Gastrocnemius medialis (tissue), 4 donors: ENCODE measurements at places on chromosomes 5 and 9. TPM values are rescaled to one million over a fixed set of nuclear protein-coding genes. Genes with fewer than 3 reads are reported as not detected.

- DNase-seq, result no peak
Observed at GRCh38 chr9:93261281-93261680, 77.3 kb downstream of the WNK2 start.

- DNase-seq, result no peak
Observed at GRCh38 chr9:98940276-98940675, 3.4 kb upstream of the COL15A1 start.

DNA sequence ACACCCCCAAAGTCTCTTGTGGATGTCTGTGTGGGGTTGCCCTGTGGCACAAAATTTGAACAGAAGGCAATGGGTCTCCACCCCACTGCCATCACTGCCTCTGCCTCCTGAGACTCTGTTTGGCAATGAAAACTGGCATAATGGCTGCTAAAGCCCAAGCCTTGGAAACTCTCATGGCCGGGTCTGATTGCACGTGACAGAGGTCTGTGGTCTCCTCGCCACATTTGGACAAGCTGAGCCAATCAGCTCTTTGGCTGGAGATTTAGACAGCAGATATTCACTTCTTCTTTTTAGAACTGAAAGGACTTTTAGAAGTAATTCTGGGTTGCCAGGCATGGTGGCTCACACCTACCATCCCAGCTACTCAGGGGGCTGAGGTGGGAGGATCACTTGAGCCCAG is 5.5 kb downstream of the GGTA1 start:
- DNase-seq, result no peak

- no peak for DNase-seq
Observed at GRCh38 chr9:81896070-81896469, 32.2 kb upstream of the SPATA31D4 start.

- DNase-seq, result no peak
Observed at GRCh38 chr5:82796643-82797416, 280.4 kb downstream of the TMEM167A start.

- no peak for DNase-seq
Observed at GRCh38 chr5:40226906-40227305, 452.8 kb upstream of the PTGER4 start.

DNA sequence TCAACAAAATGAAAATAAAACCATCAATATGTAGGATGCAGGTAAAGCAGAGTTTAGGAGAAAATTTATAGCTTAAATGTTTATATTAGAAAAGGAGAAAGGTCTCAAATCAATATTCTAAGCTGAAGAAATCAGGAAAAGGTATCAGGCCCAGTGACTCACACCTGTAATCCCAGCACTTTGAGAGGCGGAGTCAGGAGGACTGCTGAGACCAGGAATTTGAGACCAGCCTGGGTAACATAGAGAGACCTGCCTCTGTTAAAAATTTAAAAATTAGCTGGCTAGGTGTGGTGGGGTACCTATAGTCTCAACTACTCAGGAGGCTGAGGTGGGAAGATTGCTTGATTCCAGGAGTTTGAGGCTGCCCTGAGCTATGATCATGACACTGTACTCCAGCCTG is 32.2 kb downstream of the CCDC69 start:
- peak; percentile 11 for DNase-seq

GRCh38 chr5:104223885-104224773 is 661.5 kb upstream of the NUDT12 start:
- DNase-seq, result no peak

DNA sequence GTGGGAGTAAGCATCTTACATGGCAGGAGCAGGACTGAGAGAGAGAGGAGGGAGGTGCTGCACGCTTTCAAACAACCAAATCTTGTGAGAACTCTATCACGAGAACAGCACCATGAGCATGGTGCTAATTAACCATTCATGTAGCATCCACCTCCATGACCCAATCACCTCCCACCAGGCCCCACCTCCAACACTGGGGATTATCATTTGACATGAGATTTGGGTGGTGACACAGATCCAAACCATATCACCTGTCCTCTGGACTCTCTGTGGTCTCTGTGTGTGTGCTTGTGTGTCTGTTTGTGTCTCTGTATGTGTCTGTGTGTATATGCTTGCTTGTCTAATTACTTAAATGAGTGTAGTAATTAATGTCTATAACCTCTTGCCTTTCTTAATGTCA is 31.1 kb downstream of the SEC61B start:
- DNase-seq, result no peak

- no peak for DNase-seq
Observed at GRCh38 chr5:1536322-1536845, 12.6 kb upstream of the LPCAT1 start.

- DNase-seq, result no peak
Observed at GRCh38 chr9:70421272-70422180, 7.1 kb upstream of the KLF9 start.

DNA sequence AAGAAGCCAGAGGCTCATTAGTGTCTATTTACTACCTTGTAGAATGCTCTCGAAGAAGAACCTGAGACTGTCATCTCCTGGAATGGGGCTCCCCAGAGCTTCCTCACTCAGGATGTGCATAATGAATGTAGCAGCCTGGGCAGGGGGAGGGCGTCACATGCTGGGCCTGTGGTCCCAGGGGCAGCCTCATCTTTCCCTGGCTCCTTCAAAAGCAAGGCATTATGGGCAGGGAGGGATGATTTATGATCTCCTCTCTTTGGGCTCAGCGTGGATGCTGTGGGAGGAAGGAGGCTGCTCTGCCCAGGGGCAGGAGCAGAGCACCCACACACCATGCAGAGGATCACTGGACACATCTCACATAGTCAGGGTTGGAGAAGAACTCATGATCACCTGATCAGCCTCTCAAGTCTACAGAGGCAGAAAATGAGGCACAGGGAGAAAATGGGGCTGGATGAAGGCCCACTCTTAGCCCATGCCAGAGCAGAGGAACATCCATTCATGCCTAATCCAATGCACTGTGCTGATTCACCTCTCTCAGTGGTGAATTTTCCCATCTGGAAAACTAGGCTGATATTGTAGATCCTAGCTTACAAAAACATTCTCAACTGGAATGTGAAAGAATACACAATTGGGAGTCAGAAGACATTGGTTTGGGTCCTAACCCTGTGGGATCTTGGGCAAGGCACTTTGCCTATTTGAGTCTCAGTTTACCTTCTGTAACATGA is 173.7 kb downstream of the CARTPT start:
- no peak for DNase-seq

DNA sequence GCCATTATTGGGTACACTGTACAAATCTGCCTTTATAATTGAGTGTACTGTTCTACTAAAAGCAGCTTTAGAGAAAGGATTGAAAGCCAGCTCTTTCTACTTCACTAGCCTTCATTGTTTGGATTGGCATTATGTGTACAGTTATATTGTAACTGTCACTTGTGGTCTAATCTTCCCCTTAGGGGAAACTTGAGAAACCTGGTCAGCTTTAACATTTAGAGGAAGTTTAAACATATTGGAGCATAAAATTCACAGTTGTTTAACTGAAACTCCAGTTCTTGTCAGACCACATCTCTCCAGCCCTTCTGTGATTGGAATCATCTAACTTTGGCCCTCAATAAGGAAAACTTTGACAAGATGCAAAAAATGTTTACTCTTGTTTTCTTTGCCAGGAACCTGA is 24.6 kb downstream of the PIK3R1 start:
- DNase-seq, result no peak

DNA sequence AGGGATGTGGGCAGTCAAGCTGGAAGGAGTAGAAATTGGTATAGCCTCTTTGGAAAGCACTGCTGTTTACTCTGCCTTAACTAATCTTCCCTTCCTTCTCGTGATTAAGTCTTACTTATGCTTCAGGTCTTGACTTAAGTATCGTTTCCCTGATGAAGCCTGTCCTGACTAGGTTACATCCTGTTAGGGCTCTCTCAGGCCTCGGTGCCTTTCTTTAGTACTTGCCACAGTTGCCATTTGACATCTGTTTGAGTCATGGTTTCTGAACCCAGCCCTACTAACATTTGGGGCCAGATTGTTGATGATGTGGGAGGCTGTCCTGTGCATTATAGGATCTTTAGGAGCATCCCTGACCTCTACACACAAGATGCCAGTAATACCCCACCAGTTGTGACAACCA is 94.4 kb downstream of the GAPVD1 start:
- DNase-seq, result no peak

GRCh38 chr5:158384535-158385481 is 525.9 kb upstream of the CLINT1 start:
- no peak for DNase-seq

GRCh38 chr5:142671266-142671665 is 14.6 kb downstream of the FGF1 start:
- no peak for DNase-seq

GRCh38 chr5:169592937-169593650 is 9.5 kb downstream of the SPDL1 start:
- no peak for DNase-seq

DNA sequence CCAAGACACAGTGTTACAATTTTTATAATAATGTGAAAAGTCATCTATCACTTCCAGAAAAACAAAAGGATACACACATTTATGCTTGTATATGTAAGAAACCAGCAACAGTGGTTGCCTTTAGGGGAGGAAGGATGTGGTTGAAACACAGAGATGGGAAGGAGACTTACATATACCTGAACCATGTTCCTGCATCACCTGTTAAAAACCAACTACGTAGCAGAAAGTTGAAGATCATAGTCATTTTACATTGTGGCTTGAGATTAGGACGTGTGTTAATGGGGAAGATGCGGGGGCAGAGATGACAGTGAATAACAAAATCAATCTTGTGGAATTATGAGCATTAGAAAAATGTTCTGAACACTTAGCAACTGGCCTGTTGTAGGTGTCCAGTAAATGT is 307.3 kb downstream of the MLLT3 start:
- DNase-seq, result no peak

DNA sequence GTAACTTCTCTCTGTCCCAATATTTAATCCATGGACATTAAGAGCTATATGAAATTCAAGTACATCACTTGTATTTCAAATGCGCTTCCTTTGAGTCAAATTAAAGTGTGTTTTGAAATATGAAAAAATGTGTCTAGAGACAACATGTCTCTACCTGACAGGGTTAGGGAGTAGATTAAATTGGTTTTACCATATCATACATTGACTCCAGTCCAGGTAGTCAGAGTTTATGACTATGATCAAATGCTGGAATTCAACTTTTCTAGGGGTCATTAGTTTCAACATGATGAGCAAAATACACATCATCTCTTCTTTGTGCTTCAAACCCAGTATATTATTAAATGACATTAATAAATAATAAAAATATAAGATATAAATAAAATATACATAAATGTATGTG is 259.2 kb downstream of the CDH10 start:
- DNase-seq, result no peak

GRCh38 chr5:137836298-137836697 is 31.4 kb upstream of the MYOT start:
- no peak for DNase-seq

DNA sequence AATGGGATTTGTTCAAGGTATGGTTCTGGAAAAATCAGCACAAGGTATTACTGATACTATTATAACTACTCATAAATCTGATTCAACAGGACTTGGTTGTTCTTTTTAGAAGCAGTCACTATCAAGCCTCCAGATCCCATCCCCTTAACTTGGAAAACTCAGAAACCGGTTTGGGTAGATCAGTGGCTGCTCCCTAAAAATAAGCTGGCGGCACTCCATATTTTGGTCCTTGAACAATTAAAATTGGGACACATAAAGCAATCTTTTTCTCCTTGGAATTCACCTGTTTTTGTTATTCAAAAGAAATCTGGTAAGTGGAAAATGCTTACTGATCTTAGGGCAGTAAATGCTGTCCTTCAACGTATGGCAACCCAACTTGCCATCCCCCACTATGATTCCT is 104.2 kb downstream of the SYK start:
- DNase-seq, result no peak

- no peak for DNase-seq
Observed at GRCh38 chr9:114516913-114517312, 11.6 kb upstream of the WHRN start.

DNA sequence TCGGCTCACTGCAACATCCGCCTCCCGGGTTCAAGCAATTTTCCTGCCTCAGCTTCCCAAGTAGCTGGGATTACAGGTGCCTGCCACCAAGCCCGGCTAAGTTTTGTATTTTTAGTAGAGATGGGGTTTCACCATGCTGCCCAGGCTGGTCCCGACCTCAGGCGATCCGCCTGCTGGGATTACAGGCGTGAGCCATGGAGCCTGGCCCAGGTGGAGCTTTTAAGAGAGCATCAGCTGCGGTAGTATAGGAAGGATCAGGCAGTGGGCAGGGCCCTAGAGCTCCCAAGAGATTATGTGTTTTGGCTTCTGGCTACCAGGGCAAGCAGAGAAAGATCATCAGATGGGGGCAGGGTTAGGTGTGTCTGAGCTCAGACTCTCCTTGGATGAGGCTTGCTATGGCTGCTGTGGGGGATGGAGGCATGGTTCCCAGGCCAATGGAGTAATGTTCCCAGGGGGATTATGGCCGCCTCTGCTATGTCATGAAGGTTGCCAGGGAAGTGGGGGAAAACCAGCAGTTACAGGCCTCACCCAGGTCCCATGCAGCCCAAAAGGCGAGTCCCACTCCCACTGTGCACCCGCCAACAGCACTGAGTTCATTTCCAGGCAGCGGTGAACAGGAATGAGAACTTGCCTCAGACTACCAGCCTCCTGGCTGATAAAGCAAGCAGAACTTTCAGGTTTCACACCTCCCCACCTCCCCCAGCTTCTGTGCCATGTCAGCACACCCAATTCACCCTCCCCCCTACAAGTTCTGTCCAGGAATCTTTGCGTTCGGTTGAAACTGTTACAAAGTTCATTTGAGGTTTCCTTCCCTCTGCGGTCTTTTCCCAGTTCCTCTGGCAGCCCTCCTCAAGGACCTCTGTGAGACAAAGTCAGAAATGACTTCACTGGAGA is 507.6 kb downstream of the SPATA31D1 start:
- no peak for DNase-seq

GRCh38 chr9:125400725-125401716 is 139.4 kb downstream of the GAPVD1 start:
- no peak for DNase-seq

DNA sequence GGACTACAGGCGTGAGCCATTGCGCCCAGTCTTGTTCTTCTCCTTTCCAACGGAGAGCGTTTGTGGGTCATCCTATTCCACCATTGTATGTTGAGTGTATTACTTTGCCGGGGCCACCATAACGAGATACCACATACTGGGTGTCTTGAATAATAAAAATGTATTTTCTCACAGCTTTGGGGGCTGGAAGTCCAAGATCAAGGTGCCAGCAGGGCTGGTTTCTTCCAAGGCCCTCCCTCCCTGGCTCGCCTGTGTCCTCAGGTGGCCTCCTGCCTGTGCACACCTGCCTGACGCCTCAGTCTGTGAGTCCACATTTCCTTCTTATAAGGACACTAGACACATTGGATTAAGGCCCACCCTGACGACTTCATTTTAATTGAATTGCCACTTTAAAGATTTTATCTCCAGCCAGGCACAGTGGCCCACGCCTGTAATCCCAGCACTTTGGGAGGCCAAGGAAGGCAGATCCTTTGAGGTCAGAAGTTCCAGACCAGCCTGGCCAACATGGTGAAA is 175.1 kb downstream of the C9orf50 start:
- no peak for DNase-seq

- no peak for DNase-seq
Observed at GRCh38 chr5:75571547-75571946, 39.7 kb upstream of the ANKDD1B start.

Gene NXNL2
- not detected for total RNA-seq

Gene ADAMTSL2
- 0.10 TPM for total RNA-seq

Gene PRDM9
- not detected for total RNA-seq

Gene ADAMTS13
- total RNA-seq, result 1.1 TPM

Gene PPP3R2
- not detected for total RNA-seq

Gene SIT1
- not detected for total RNA-seq

Gene TMEM215
- total RNA-seq, result not detected

Gene MOB3B
- 3.4 TPM for total RNA-seq

Gene AMACR
- total RNA-seq, result 2.5 TPM

Gene SLC12A2
- total RNA-seq, result 21.0 TPM

Gene OTP
- total RNA-seq, result not detected

Gene C1QTNF3
- 0.33 TPM for total RNA-seq

Gene FOXD4L4
- not detected for total RNA-seq
